ENCODE measurements at places on chromosomes 1 and 21. TPM values are rescaled to one million over a fixed set of nuclear protein-coding genes. Genes with fewer than 3 reads are reported as not detected.

NVL gene
- total RNA-seq: 47.6 TPM

RAB25 gene
- total RNA-seq: not detected

CRP gene
- total RNA-seq: not detected

MPL gene
- total RNA-seq: not detected

RGS13 gene
- not detected for total RNA-seq

CR1L gene
- not detected for total RNA-seq

PCBP3 gene
- total RNA-seq: 8.2 TPM

DNA sequence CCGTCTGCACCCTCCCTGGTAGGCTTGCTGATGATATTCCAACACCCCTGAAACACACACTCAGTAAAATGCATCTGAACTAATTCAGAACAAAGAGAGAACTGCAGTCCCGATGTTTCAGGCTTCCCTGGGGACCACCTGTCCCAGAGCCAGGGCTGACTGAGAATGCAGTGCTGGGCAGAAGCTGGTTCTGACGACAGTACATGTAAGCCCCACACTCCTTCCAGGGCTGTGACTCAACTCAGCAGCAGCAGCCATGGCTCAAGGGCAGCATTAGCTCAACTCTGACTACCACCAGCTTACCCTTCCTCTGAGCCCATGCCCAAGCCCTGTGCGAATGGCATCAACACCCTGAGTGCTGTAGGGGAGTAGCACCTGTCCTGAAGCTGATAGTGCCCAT is 56.4 kb upstream of the SIPA1L2 start:
- DNase-seq: no peak

DNA sequence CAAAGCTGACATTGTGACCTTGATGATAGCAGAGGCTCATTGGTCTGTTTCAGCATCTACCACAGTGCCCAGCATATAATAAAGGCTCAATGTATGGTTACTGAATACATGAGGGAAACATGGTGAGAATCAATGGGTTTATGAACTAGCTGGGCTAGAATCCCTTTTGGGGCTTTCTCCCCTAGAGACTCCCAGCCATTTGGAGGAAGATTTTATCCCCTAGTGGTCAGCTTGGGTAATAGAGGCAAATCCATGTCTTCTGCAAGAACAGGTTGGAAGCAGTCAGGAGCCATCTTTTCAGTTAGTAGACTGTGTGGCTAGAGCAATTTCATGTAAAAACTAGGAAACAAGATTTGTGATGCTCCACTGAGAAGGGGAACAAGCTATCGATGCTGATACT is 15.8 kb upstream of the REG4 start:
- DNase-seq: no peak

DNA sequence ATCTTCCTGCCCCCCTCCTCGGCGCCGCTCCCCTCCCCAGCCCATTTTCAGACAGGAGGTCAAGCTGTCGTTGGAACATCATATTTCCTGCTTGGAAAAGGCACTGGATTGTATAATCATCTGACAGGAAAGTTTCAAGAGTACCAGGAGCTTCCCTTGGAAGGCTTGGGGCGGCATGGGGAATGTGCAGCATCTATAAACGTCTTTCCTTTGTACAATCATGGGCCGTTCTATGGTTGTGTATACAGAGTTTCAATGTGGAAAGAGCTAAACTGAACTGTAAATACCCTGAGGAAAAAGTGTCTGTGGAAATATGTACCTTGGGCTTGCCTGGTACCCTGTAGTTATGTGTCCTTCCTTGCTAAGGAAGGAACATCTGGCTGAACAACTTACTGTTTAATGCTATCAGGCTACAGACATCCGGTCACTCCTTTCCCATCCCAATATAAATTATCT is 368.1 kb upstream of the ADGRL2 start:
- no peak for DNase-seq

DNA sequence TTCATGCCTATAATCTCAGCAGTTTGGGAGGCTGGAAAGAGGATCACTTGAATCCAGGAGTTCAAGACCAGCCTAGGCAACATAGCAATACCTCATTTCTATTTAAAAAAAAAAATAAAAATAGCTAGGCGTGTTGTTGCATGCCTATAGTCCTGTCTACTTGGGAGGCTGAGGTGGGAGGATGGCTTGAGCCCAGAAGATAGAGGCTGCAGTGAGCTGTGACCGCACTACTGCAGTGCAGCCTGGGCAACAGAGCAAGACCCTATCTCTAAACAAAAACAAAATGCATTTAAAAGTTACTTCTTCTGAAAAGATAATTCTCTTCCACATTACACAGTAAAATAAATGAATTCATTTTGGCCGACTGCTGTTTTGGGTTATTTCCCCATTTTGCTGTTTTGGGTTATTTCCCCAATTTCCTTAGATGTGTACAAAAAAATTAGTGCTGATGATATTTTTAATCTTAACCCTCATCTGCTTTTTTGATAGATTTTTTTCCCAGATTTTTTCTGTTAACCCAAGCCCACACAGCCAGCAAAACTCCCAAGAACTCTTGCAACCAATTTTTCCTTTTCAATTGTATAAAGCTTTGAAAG is 23.0 kb upstream of the SAMSN1 start:
- DNase-seq: no peak

DNA sequence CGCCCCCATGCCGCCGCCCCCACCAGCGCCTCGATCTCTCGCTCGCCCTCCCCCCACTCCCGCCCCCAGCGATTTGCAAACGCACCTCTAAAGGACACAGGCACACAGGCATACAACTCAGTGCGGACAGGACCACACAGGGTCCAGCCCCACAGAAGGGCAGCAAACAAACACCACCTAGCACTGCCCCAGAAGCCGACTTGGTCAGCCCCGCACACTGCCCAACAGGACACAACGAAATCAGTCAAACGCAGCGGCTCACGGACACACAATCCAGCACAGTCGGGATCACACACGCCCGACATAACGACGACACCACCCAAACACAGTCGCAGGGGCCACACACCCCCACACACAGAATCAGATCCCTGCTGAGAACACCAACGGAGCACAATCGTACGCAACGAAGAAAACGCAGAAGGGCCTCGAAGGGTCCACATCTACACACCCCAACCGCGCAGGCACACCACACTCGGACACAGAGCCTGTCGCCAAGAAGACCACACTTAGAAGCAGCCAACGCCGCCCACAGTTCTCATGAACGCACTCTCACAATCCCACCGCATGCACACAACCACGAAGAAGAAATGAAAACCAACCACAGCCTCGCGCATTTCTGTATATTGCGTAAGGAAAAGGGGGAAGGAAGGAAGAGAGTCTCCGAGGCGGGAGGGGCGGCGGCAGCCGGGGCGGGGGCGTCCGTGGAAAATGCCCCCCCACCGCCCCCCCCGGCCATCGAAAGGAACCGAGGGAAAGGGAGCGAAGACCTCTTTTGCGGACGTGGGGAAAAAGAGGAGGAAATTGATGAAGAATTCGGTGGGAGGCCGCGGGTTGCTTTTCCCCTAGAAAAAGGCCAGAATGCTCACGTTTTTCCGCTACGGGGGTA is 481 bp downstream of the TAL1 start:
- no peak for DNase-seq

GRCh38 chr1:114103992-114104391 is 49.7 kb downstream of the SYT6 start:
- no peak for DNase-seq

- no peak for DNase-seq
These were observed 58.3 kb downstream of the ERI3 start for GRCh38 chr1:44296806-44297205.

- DNase-seq: no peak
These were observed 16.4 kb downstream of the ECHDC2 start for GRCh38 chr1:52904927-52905698.

- DNase-seq: no peak
These were observed 64.2 kb downstream of the ACOT7 start for GRCh38 chr1:6329396-6329795.

GRCh38 chr1:237556911-237557310 is 333.8 kb downstream of the ZP4 start:
- DNase-seq: no peak

DNA sequence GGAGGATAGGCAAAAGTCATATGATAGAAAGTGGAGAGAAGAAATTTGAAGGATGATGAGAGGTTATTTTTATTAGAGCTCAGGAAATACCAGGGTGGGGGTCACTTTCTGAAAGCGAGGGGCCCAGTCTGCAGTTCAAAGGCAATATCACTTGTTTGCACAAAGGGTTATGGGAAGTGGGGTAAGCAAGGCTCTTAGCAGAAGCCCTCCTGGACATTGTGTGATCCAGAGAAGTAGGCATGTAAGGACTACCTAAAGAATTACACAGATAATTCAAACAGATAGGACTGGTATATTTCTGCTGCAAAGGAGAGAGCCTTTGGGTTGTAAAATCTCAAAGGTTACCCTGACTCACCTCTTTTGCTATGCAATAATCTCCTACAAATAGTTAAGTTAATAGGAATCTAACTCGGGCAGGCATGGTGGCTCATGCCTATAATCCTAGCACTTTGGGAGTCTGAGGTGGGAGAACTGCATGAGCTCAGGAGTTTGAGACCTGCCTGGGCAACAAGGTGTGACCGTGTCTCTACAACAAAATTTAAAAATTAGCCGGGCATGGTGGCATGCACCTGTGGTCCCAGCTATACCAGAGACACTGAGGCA is 25.2 kb upstream of the PRRC2C start:
- DNase-seq: no peak

DNA sequence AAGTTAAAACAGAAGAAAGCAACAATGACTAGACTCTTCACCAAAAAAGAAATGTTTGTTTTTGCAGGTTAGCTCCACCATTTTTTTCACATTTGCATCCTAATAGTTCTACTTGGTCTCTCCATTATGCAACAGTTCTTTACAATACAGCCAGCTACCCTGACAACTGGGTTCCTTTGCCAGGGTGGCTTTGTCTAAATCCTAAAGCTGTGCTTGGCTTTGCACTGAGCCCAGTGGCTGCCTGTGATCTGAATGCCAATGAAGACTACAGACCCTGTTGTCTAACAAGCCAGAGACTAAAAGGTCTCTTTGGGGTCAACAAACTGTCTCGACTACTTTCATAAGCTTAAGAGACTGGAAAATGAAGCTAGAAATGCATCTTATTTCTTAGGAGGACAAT is 112.0 kb downstream of the AKT3 start:
- DNase-seq: no peak

- DNase-seq: no peak
These were observed 53.3 kb upstream of the EPS8L3 start for GRCh38 chr1:109816975-109817535.

- DNase-seq: no peak
These were observed 251.6 kb upstream of the DUSP10 start for GRCh38 chr1:221993444-221993948.

DNA sequence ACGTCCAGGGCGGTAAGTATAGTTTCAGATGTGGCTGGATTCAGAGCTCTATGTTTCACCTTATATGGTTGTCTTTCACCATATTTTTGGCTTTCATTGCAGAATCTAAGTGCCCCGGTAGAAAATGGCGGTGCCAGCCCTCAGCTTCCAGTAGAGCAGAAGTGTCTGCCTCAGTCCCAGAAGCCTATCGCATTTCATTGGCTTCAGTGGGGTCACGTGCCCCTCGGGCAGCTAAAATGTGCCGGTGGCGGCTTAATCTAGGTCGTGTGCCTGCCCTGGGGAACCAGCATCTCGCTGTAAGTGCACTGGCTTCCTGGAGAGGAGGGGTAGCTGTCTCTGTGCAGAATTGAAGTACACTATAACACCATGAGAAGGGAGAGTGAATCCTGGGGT is 107.4 kb upstream of the MAGI3 start:
- DNase-seq: no peak

DNA sequence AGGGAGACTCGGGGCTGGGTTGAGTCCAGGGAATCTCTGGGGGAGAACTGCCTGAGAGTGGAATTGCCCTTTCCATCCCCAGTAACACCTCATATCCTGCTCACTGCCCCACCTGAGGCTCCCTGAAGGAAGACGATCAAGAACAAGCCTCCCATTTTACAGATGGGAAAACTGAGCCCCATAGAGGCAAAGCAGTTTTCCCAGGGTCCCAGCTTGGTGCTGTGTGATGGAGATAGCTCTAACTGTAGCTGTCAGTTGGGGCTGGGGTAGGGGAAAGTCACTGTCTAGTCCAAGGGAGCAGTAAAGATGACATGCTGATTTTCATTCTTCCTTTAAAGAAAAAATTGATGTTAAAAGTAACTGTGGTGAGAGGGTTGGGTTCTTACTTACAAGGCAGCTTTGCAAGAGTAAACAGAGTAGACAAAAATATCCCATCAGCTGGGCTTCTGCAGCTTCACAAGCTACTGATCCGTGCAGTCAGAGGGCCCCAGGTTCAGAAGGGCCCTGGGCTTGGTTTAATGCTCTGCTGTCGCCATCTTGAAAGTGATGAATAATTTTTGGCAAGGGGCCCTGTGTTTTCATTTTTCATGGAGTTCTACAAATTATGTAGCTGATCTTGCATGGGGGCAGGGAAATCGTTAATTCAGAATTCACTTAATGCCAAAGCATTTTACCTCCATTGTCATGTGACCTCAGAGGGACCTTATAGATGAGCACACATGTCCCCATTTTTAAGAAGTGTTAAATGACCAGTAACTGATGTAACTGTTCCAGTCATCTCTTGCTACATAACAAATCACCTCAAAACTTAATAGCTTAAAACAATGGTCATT is 17.6 kb upstream of the TNFRSF1B start:
- DNase-seq: no peak

- no peak for DNase-seq
These were observed 66.0 kb downstream of the OLIG1 start for GRCh38 chr21:33135925-33136324.

DNA sequence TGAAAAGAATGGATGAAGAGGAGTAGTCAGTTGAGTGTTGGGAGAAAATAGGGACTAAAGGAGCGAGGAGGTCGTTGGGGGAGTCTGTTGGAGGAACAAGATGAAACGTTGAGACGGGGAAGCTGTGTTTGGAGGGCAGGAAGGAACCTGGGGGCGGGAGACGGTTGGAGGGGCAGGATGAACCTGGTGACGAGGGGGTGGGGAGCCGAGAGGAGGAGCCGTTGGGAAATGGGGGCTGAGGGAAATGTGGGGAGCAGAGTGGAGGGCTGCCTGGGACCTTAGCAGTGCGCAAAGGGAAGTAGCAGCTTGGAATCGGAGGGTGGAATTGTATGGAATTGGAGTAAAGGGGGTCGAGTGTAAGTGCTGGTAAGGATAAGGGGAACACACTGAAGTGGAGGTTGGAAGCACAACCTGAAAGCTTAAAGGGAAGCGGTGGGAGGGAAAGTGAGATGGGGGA is 630 bp downstream of the MTF2 start:
- peak; percentile 5 for DNase-seq

DNA sequence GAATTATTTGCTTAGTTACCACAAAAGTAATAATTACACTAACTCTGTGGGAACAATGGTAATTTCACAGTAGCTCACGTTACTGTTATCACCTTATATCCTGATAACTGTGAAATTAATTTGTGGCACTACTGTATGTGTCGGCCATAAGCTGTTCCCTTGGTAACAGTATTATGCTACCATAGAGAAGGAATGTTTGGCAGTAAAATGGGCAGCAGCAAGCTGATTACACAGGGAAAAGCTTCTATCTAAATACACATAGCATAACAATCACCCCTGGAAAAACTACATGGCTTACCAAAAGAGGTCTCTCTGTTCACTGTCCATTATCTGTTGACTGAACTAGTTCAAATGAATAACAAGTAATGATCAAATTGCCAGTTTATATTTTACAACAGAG is 124.1 kb downstream of the DPYD start:
- DNase-seq: no peak

GRCh38 chr1:20282533-20282932 is 8.1 kb upstream of the VWA5B1 start:
- no peak for DNase-seq

GRCh38 chr1:112464501-112464900 is 44.3 kb upstream of the WNT2B start:
- no peak for DNase-seq
